Mesothelial cell of epicardium (in vitro differentiated cells): ENCODE measurements at places on chromosomes 2 and 18. TPM values are rescaled to one million over a fixed set of nuclear protein-coding genes. Genes with fewer than 3 reads are reported as not detected.

Gene SOX11
- total RNA-seq: 45.0 to 47.0 TPM (median 46.2 TPM) in 3 replicates

Gene TCF4
- total RNA-seq: 210 to 224 TPM (median 218 TPM) in 3 replicates

Gene MSTN
- total RNA-seq: 0.20 to 0.29 TPM (median 0.22 TPM) in 3 replicates

Gene SLC30A3
- total RNA-seq: 2.3 to 3.4 TPM (median 3.1 TPM) in 3 replicates

Gene NYAP2
- not detected in 3 replicates for total RNA-seq

Gene RFTN2
- total RNA-seq: 7.7 to 9.9 TPM (median 9.7 TPM) in 3 replicates

DNA sequence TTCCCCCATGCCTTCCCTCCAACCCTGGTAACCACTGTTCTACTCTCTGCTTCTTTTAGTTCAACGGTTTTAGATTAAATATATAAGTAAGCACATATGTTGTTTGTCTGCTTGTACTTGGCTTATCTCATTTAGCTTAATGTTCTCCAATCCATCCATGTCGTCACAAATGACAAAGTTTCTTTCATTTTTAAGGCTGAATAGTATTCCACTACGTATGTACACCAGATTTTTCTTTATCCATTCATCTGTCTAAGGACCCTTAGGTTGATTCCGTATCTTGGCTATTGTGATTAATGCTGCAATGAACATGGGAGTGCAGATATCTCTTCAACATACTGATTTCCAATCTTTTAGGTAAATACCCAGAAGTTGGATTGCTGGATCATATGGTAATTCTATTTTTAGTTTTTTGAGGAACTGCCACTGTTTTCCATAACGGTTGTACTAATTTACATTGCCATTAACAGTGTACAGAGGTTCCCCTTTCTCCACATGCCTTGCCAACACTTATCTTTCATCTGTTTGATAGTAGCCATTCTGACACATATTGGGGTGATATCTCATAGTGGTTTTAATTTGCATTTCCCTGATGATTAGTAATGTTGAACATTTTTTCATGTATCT is 8.1 kb downstream of the ASB3 start:
- H3K4me1 ChIP-seq: peaks cover 9% of the 10 kb centered on the region
- H3K4me3 ChIP-seq: no peak overlapping the region
- H3K27ac ChIP-seq: no peak overlapping the region
- DNase-seq: no peak
- H3K36me3 ChIP-seq: peaks cover 18% of the 10 kb centered on the region

GRCh38 chr18:28791101-28791500 is 614.2 kb upstream of the CDH2 start:
- DNase-seq: no peak
- H3K27me3 ChIP-seq: peaks cover 8% of the 10 kb centered on the region
- H3K27ac ChIP-seq: no peak overlapping the region
- H3K4me1 ChIP-seq: peaks cover 40% of the 10 kb centered on the region

- H3K36me3 ChIP-seq: peaks cover 6% of the 10 kb centered on the region
- peaks cover 14% of the 10 kb centered on the region for H3K27me3 ChIP-seq
- H3K4me3 ChIP-seq: no peak overlapping the region
- peaks cover 7% of the 10 kb centered on the region for H3K4me1 ChIP-seq
- DNase-seq: no peak
- H3K27ac ChIP-seq: no peak overlapping the region
These were observed 34.3 kb upstream of the KCNG2 start for GRCh38 chr18:79763407-79763806.

- H3K27me3 ChIP-seq: peaks cover 31% of the 10 kb centered on the region
- no peaks in the 10 kb centered on the region for H3K36me3 ChIP-seq
- H3K4me1 ChIP-seq: peaks cover 9% of the 10 kb centered on the region
- DNase-seq: no peak
- H3K4me3 ChIP-seq: no peak overlapping the region
These were observed 4.6 kb downstream of the LAMA3 start for GRCh38 chr18:23693846-23694245.

DNA sequence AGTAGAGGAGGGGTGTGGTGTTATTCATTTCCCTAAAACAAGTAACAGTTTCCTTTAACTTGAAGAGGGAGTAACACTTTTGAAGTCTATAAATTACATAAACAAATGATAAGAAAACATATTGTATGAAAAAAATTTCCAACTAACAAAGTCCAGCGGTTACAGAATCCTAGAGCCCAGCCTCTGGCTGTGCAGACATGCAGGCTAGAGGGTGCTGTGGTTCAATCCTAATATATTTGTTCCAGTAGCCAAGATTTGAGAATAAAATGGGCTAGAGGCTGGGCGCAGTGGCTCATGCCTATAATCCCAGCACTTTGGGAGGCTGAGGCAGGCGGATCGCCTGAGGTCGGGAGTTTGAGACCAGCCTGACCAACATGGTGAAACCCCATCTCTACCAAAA is 56.9 kb downstream of the WDR75 start:
- peaks cover 2% of the 10 kb centered on the region for H3K36me3 ChIP-seq
- no peak for DNase-seq
- H3K27me3 ChIP-seq: no peaks in the 10 kb centered on the region
- H3K4me1 ChIP-seq: peaks cover 41% of the 10 kb centered on the region

DNA sequence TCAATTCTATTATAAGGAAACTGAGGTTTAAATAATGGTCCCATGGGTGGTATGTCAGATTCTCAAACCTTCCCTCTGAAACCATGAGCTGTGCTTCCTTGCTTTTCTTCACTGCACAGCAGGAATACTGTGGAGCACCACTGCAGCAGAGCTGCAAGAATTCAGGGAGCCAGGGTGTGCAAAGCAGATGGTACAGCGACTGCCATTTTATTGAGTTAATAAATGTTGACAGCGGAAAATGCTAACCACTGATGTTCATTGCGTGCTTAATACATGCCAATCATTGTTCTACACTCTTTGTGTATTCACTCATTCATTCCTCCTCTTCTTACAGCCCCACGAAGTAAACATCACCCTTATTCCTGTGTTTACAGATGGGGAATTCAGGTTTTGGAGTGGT is 152.2 kb upstream of the THSD7B start:
- no peaks in the 10 kb centered on the region for H3K4me1 ChIP-seq
- no peak overlapping the region for H3K27ac ChIP-seq
- no peaks in the 10 kb centered on the region for H3K36me3 ChIP-seq
- no peak overlapping the region for H3K4me3 ChIP-seq

DNA sequence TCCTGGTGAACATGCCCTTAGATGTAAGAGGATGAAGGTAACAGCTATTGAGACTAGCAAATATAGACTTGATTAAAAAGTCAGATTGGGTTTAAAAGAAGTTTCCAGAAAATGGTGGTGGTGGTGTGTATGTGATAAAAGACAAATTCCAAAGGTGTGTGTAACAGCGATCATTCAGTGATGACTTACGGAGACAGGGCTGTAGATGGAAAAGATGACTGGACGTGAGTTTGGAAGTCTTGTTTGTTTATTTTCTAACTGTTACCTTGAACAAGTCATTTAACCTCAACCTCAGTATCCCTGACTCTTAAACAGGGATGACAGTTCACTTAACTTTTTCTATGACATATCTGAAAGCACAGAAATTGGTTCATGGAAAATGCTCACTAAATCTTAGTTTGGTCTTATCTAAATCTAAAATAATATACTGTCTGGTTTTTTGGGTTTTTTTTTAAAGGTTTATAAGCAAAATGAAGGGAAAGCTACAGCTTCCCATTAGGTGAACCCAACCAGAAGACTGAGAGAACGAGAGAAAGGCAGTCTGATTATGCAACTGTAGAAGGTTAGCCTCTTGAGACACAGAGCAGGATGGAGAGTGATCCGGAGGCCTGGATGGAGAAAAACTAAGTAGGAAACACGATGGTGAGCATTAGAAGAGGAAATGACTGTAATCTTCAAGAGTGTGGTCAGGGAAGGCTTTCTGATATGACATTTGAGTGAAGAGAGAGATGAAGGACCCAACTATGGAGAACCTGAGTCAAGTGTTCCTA is 71.9 kb downstream of the TCF4 start:
- no peak overlapping the region for H3K4me3 ChIP-seq
- H3K27ac ChIP-seq: no peak overlapping the region
- no peaks in the 10 kb centered on the region for H3K27me3 ChIP-seq
- no peak for DNase-seq
- peaks cover 10% of the 10 kb centered on the region for H3K4me1 ChIP-seq
- peaks cover 5% of the 10 kb centered on the region for H3K36me3 ChIP-seq
